ENCODE measurements at places on chromosomes 7 and 10. TPM values are rescaled to one million over a fixed set of nuclear protein-coding genes. Genes with fewer than 3 reads are reported as not detected.

GRCh38 chr7:8109196-8110022 is 140.8 kb downstream of the GLCCI1 start:
- DNase-seq = peak; percentile 51

GRCh38 chr10:91550021-91550420 is 82.8 kb downstream of the PPP1R3C start:
- no peak for DNase-seq

GSTO2 gene
- total RNA-seq = 15.1 TPM

DNA sequence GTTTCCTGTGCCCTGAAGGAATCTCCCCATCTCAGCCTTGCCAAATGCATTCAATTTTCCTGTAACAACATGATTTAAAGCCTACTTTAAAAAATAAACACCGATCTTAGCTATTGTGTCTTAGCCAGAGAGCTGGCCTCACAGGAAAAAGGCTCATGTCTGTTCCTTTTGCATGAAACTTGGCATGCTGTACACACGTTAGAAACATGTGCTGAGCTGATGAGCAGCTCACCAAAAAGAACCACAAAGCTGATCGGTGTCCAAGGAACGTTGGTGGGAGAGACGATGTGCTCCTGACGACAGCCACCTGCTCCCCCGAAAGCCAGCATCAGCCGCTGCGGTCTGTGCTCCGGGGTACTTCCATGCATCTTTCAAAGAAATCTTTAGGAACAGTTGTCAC is 135.9 kb downstream of the ADARB2 start:
- DNase-seq = no peak

DNA sequence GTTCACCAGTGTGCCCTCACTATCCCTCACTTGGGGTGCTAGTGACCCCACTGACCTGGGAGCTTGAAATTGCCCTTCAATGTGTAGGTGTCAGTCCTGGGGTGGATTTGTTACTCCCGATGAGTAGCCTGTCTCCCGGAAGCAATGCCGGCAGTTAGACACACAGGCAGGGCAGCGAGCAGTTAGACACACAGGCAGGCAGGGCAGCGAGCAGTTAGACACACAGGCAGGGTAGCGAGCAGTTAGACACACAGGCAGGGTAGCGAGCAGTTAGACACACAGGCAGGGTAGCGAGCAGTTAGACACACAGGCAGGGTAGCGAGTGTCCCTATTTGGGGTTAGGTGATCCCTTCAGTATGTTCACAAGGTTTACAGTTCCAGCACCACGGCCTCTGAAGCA is 44.0 kb downstream of the VWA2 start:
- no peak for DNase-seq

GRB10 gene
- 87.2 TPM for total RNA-seq

STOX1 gene
- 0.68 TPM for total RNA-seq

DNA sequence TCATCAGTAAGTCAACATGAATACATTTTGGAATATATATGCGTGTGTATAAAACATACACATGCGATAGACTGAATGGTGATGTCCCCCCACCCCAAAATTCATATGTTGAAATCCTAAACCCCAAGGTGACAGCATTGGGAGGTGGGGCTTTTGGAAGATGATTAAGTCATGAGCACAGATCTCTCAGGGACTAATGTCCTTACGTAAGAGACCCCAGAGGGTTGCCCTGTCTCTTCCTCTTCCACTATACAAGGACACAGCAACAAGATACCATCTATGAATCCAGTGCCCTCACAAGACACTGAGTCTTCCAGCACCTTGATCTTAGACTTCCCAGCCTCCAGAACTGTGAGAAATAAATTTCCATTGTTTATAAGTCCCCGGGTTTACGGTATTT is 22.5 kb downstream of the DRGX start:
- DNase-seq = no peak

DNA sequence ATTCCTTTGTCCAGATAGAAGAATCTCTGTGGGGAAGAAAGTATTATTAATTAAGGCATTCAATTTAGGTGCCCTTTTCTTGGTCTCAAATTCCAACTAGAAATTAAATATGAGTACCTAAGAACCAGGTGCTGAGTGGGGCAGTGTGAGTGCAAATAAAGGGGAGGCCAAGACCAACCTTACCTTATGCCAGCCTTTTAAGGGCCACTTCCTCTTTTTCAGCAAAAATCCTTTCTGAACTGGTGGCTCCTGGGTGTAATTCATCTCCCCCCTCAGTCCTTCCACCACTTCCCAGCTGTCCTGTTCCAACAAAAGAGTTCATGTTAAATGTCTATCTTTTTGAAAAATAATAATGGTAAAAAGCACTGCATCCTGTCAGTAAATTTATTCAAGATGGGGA is 108.2 kb downstream of the OSBPL3 start:
- DNase-seq = no peak

DNA sequence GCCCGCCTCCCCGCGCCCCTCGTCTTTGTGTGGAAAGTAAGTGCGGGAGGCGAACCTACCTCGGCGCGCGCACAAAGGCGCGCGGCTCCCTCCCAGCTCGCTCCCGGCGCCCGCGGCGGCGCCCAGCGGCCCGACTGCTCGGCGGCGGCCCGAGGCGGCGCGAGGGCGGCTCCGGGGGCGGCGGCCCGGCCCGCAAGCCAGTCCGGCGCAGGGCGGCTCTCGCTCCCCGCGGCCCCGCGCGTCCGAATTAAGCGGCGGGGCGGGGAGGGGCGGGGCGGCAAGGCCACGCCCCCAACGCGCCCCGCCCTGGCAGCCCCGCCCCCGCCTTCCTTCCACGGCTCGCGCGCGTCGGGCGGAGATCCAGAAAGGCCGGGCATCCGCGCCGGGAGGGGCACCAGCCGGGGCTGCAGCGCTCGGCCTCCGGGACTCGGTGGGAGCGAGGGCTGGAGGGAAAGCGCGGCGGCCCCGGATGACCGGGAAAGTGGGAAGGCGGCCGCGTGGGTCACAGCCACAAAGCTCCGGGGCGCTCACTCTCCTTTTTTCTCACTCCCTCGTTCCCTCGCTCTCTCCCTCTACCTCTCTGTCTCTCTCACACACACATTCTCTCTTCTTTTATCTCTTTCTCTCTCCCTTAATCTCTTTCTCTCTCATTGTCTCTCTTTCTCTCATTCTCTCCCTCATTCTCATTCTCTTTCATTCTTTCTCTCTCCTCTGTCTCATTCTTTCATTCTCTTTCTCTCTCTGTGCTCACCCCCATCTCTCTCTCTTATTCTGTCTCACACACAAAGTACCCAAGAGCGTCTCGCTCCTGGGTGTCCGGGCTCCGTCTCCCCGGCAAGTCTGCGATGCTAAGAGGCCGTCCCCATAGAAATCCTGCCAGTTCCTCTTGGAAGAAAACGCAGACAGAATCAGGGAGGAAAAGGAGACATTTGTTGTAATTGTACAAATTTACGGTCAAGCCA is 170.2 kb downstream of the FAM107B start:
- peak; percentile 69 for DNase-seq

SPDYE6 gene
- total RNA-seq = not detected

- no peak for DNase-seq
Observed at GRCh38 chr7:28625432-28625831, 213.1 kb downstream of the CREB5 start.

GRCh38 chr7:159096736-159097581 is 47.7 kb downstream of the VIPR2 start:
- DNase-seq = no peak

MEST gene
- total RNA-seq = 26.0 TPM

DDC gene
- 4.4 TPM for total RNA-seq

DNA sequence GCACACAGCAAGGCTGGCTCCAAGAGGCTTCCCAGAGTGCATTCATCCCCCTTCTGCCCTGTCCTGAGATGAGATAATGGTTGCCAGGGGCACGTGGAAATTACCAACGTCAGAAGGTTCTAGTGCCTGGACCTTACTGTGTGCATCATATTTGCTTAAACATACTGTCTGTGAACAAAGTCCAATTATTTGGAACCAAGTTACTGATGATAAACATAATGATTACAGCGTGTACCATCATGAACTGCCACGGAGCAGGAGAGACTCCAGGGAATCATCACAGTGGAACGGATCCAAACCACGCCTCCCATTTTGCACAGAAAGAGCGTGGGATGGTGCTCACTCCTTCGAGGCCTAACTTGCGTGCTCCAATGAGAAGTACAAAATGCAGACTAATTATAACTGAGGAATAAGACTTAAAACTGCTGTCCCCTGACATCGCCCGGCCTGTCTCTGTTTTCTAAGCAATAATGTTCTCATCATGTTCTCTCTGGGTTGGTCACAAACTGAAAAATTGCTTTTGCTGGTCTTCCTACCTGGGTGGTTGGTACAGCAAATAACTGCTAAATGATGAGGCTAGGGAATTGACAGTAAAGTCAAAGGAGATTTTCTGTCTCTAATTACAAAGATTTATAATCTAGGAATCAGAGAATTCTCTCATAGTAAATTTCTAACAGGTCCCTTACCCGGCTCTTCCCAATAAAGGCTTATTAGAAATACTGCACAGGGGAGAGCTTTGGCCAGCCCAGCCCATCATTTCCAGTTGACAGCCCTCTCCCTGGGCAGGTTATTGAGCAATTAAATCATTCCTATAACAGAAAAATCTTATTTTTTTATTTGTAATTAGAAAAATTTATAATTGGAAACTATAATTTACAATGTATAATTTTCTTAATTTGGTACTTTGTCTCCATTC is 182.2 kb downstream of the CAMK1D start:
- DNase-seq = no peak
